AG20443 (cell line): ENCODE measurements at places on chromosomes 1 and 21.

GRCh38 chr21:25708467-25709065 is 26.1 kb downstream of the ATP5PF start:
- DNase-seq = peak; percentile 52

- DNase-seq = no peak
Measured at GRCh38 chr1:17735793-17736192, 19.3 kb upstream of the ACTL8 start.

DNA sequence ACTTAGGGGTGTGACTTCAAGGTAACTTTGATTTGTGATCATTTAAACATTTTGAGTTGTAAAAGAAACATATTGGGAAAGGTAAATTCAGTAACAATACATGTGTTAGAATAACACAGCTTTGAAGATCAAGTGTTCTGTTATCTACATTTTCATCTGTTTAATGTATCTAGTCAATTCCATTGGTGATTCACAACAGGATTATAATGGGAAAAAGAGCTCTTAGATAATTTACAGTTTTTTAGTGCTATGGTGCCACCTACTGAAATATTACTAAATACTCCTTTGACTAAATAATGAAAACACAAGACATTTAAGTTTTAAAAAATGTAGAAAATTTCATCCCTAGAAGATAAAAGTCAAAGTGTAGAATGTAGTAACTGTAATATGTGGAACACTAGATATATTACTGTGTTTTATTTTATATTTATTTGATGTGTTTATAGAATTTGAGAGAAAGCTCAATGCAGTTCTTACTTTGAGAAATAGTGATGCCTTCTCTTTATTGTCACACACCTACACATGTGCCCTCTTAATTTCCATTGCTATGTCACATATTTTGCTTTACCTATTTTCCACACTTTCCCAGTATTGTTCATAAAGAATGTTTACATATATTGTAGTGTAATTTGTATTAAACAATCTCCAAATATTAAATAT is 47.4 kb downstream of the PTPRC start:
- no peak for DNase-seq

DNA sequence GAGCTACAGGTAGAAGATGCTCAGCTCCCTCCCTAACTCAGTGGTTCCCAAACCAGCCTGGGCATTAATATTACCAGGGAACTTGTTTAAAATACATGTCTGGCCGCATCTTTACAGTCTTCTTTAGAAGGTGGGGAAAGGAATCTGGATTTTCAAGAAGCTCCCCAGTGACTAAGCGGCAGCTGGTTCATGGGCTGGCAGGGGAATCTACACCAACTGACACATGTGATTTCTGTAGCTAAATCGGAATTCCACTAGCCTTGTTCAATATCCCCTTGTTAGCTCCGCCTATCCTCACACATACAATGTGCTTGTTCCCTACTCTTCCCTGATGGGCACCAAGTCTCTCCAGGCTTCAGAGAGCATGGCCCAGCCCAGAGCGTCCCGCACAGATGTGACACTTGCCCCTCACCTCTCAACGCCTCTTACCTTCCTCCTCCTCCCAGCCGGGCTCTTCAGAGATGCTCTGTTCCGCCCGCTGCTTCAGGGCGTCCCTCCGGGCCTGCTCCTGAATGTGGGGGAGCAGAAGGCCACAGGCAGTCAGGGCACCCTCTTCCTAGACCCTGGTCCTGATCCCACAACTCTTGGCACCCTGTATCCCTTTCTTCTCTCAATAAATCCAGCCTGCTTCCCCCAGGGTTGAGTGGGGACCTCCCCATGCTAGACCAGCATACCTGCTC is 15.3 kb downstream of the TSSK3 start:
- DNase-seq = no peak

GRCh38 chr1:215842905-215843304 is 275.8 kb downstream of the KCTD3 start:
- DNase-seq = no peak

DNA sequence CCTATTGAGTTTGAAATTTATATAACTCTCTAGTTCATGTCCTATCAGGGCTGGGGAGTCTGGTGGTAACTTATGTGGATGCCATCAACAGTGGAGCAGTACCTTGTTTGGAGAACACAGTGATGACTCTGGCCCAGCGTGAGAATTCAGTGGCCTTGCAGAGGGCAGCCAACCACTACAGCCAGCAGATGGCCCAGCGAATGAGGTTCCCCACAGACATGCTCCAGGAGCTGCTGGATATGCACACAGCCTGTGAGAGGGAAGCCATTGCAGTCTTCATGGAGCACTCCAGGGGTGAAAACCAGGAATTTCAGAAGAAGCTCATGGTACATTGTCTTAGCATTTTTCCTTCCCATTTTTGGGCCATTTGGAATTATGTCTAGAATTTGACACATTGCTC is 32.0 kb upstream of the GBP6 start:
- DNase-seq = no peak

GRCh38 chr1:226736908-226737818 is 1.9 kb downstream of the ITPKB start:
- DNase-seq = peak; percentile 65

DNA sequence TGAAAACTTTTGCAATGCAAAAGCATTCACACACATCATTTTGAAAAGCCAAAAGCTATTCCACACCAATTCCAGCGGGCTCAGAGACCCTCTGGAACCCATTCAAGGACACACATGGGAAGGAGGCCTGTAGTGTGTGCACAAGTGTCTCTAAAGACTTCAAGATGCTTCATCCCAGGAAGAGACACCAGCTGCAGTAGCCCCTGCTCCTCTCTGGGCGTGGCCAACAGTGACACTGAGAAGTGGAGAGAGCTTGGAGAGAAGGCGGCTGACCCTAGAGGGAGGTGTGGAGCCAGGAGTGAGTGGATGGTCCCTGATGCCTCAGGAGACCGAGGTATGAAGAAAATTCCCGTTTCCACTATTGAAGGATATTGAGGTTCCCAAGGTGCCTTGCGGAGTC is 14.9 kb upstream of the TNNI1 start:
- no peak for DNase-seq

DNA sequence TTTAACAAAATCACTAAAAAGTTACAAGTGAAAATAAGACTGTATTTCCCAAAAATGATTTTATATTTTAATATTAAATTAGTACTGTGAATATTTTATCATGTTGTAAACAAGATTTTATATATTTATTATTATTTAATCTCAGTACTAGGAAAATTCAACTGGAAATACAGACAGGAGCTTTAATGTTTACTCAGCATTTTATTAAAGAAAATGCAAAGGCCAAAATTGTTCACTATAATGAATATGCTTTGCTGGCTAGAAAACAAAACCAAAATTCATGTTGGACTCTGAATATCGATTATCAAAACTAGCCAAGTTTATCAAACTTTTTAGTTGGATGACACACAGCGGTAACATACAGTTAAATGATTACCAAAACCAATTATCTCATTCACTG is 782.3 kb downstream of the AMY1C start:
- no peak for DNase-seq

GRCh38 chr1:46568461-46568891 is 17.0 kb upstream of the KNCN start:
- DNase-seq = no peak

- no peak for DNase-seq
Measured at GRCh38 chr1:205632669-205633169, 908 bp upstream of the ELK4 start.

DNA sequence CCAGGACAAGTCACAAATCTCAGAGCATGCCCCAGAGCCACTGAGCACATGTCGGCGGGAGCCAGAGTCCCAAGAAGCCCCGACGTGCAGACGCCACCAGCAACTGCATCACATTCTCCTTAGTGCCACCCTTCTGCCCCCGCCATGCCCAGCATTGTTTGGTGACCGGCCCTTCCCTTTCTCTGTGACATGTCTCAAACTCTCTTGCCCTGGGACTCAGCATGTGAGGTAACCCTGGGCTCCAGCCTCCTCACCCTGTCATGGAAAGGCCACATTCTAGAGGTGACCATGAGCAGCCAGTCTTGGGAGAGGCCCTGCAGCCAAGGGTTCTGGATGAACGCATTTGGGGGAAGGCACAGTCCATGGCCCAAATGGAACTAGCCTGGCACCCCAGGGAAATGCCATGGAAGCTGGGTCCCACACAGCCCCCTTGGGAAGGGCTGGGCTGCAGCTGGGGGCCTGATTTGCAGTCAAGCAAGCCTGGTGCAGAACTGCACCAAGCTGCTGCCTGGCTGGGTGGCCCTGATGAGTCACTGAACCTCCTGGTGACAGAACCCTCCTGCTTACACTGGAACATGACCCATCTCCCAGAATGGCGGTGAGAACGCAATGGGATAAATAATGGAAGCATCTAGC is 94.4 kb downstream of the ITPKB start:
- no peak for DNase-seq

- DNase-seq = peak; percentile 66
Measured at GRCh38 chr1:32413507-32414185, 19.4 kb upstream of the BSDC1 start.

GRCh38 chr1:41536361-41536802 is 51.9 kb upstream of the EDN2 start:
- no peak for DNase-seq
